ENCODE measurements at places on chromosomes 12 and 14.

- no peak for DNase-seq
Measured at GRCh38 chr14:100626614-100627013, 39.4 kb upstream of the BEGAIN start.

- no peak for DNase-seq
Measured at GRCh38 chr12:26633591-26634210, 199.3 kb downstream of the ITPR2 start.

DNA sequence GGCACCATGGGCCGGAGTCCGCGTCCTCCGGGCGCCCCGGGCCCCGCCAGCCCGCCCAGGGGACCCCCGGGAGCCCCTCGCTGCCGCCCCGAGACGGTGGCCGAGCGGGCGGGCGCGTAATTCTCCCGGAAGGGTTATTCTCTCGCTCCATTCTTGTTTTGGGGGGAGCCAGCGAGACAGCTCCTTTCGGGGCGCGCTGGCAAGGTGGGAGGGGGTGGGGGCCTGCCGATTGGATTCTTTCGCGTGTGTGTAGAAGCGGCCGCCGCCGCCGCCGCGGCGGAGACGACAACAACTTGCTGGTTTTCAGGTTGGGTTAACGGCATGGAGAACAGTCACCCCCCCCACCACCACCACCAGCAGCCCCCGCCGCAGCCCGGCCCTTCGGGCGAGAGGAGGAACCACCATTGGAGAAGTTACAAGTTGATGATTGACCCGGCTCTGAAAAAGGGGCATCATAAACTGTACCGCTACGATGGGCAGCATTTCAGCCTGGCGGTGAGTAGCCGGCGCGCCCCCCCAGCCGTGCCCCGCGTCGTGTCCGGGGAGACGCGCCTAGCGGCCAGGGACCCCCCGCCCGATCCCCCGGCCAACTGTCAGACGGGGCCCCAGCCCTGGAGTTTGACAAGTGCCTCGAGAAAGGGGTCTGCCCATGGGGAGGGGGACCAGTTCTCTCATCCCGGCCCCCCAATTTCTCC, 755 bp downstream of the SETD1B start:
- DNase-seq, result peak; percentile 65

GRCh38 chr12:12915656-12916055, 24.3 kb downstream of the GPRC5A start:
- DNase-seq, result no peak

- DNase-seq, result no peak
Measured at GRCh38 chr12:93115646-93116045, 186.6 kb upstream of the EEA1 start.

- peak; percentile 68 for DNase-seq
Measured at GRCh38 chr14:22598099-22598895, at the start of gene ABHD4. TSS of gene ABHD4 (plus strand) at chr14:22598300. CDS start at chr14:22598307, 7 bp downstream.

DNA sequence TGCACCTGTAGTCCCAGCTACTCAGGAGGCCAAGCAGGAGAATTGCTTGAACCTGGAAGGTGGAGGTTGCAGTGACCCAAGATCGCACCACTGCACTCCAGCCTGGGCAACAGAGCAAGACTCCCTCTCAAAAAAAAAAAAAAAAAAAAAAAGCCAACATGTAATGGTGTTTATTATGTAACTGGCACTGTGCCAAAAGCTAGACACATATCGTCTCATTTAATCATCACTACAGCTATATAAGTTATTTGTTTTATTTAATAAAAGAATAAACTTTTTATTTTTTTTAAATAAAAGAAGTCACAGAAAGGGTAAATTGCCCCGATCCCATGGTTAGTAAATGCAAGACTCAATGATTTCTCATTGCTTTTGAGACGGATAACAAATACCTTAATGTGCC, 76.9 kb downstream of the PTCSC3 start:
- DNase-seq, result no peak

DNA sequence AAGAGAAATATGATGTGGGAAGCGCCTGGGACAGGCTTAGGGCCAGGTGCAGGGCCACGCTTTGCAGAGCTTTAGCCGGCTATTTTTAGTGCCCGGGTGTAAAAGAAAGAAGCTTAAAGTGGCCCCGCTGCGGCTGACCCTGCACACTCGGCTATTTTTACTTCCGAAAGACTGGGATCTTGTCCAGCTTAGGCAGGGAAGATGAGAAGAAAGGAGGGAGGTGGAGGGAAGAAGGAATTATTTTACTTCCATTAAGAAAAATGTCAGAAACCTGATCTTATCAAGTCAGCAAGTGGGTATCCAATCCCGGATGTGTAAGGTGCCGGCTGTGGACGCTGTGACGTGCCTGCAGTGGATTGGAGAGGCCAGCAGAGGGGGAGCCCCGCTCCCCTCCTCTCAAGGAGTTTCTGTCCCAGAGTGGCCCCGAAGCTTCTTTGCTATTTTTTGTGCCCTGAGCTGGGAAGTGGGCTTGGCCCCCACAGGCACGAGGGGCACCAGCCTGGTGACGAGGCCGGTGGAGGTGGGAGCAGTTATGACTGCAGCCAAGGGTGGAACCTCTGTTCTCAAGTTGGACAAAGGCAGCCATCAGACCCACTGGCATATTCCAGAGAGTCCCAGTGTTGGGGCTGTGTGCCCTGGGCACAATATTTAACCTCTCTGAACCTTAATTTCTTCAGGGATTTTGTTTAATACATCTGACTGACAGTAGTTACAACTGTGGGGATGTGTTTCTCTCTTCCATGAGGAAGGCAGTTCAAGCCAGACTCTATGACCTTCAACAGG, 97.7 kb downstream of the ESRRB start:
- no peak for DNase-seq

- no peak for DNase-seq
Measured at GRCh38 chr12:109871668-109872314, 8.6 kb downstream of the GLTP start.

GRCh38 chr12:64293654-64294364, 71.7 kb upstream of the KICS2 start:
- DNase-seq, result no peak

DNA sequence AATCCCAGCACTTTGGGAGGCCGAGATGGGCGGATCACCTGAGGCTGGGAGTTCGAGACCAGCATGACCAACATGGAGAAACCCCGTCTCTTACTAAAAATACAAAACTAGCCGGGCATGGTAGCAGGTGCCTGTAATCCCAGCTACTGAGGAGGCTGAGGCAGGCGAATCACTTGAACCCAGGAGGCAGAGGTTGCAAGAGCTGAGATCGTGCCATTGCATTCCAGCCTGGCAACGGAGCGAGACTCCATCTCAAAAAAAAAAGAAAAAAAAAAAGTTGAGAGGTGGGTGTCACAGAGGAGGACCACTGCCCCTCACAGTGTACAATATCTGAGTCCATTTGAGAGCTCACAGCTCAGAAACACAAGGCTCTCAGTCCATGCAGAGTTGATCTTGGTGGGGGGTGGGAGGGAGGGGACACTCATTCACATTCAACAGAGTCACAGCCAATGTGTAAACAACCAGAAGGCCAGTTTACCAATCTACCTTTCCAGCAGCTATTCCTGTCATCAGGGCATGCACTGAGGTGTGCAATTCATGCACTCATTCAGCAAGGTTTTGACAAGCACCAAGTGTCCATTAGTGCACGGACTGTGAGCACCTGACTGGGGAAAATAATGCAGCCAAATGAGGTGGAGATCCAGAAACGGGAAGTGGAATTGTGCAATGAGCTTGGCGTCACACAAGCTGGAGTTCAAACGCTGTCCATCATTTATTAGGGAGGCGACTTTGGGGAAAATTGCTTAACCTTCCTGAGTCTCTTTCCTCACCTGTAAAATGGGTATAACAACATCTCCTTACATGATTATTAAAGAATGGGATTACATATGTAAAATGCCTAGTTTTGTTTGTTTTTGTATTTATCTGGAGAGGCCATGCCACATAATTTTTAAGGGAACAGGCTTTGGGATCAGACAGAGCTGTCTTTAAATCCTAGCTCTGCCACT, 4.4 kb upstream of the EIF5 start:
- DNase-seq, result no peak

DNA sequence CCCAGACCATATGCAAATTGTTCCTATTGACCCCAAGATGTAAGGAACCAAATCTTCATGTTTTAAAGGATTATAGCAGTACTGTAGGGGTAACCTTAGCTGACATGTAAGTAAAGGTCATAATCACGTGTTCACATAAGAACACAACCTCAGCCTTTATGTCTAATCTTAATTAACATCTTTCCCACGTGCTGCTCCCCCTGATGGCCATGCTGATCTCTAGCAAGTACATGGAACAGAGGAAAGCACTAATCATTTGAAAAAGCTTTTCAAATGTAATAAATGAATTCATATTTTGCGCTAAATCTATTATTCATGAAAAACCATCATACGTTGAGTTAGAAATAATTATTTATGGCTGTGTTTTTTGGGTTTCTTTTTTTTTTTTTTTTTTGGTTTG, 30.5 kb upstream of the ITPR2 start:
- DNase-seq, result no peak

DNA sequence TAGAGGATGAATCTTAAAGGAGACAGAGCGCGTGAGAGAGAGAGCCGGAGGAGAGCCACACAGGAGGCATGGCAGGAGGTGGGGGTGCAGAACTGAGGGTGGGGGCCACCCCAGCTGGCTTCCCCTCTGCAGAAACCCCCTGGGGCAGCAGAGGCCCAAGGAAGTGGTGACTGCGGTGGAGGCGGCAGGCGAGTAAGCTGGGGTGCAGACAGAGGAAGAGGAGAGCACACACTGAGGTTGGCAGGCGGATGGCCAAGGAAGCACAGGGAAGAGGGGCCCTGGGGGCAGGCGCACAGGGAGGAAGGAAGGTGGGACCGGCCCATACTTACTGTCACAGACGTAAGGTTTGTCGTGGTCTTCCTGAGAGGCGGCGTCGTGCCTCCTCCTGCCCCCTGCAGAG, 179.8 kb downstream of the DPF3 start:
- DNase-seq, result peak; percentile 21

- peak; percentile 35 for DNase-seq
Measured at GRCh38 chr14:74945261-74945851, 10.0 kb downstream of the PGF start.

DNA sequence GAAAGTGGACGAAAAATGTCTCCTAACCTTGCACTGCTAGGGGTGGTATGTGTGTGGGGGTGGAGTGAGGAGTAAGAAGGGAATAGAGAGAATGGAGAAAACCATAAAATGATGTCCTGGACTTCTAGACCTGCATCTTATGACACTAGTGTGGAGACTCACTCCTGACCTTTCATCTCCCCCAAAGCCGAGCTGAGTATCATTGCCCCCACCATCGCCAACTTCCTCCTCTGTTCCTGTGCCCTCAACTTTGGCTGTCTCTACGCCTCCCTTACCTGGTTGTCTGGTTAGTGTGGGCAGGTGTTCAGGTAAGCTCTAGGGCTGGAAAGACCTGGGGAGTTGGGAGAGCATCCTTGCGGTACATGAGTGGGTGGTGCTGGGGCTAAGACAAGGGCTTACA, 4.5 kb upstream of the KLHL33 start:
- no peak for DNase-seq

DNA sequence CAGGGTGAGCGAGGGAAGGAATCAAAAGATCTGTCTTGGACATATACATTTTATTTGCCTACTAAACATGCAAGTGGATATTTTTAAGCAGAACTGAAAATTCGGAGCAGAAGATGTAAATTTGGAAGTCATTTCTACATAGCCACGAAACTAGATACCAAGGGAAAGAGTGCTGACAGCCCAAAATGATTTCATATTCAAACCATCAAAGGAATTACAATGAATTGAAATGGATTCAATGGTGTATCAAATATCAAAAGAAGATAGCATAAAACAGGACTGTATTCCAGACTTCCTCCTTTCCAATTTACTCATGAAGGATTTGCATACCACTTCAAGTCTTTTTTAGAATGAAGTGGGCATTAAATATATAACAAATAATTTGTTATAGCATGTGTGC, 313.5 kb upstream of the KITLG start:
- no peak for DNase-seq

GRCh38 chr12:93565760-93566159, 6.7 kb upstream of the SOCS2 start:
- DNase-seq, result no peak

DNA sequence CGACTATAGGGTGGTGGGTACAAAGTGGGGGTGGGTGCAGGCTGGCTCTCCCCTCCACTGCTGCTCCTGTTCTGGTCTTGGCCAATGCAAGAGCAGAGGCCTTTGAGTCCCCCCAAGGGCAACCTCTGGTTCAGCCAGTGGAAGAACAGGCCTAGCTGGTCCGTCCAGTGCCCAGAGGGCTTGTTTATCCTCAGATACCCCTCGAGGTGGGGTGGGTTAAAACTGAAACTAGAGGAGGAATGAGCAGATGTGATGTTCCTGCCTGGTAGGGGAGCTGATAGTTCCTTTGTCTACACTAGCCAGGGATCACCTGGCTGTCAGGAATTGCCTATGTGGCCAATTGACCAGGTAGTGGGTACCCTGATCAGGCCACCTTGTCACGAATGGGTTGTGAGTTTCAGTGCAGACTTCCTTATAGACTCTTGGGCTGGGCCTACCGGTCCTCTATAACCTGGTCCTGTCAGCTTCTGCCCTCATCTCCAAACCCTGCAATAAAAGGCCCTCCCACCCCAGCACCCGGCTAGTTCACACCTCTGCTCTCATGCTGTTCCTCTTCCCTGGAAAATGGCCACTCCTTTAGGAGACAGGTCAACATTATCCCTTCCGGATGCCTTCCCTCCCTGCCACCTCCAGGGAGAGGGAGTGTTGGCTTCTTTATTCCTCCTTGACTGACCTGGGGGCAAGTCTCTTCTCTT, 10.7 kb upstream of the HSP90AA1 start:
- DNase-seq, result no peak

DNA sequence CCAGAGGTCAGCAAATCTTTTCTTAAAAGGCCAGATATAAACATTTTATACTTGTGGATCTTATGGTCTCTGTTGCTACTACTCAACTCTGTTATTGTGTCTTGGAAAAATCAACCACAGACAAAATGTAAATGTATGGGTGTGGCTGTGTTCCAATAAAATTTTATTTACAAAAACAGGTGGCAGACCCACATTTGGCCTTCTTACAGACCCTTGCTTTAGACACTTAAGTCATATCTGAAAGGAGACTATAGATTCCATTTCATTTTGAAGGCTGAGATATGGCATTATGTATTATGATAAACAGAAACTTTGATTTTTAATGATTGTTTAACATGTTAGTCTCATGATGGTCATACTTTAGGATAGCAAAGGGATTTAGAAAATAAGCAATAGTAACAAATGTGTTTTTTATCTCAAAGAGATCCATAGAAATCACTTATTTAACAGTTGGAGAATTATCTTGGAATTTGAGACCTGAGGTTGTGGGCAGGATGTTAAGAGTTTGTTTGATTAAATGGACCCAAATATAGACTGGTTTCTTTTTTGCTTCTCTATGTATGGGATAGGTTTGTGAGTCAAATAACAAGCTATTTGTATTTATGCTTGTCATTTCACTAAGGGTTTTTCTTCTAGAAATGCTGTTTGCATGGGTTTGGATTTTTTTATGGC, 51.2 kb downstream of the PPFIBP1 start:
- no peak for DNase-seq
